CD8-positive, alpha-beta T cell (primary cell): ENCODE measurements at places on chromosomes 11 and 22.

DNA sequence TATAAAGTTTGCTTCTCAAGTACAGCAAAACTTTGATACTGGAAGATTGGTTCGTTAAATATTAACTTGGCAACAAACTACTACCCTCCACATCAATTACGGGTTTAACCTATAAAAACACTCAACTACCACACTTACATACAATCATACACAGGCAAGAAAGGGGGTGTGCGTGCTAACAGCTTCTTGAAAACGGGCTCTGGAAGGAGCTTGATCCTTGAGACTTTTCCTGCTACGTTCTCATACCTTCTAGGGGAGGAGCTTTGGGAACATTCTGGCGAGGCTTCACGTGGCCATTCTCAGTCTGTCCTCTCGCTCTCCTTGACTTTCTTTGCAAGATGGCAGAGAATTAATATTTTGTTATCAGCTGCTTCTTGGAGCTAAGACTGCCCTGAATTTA is 6.8 kb upstream of the ESAM start:
- DNase-seq: no peak

DNA sequence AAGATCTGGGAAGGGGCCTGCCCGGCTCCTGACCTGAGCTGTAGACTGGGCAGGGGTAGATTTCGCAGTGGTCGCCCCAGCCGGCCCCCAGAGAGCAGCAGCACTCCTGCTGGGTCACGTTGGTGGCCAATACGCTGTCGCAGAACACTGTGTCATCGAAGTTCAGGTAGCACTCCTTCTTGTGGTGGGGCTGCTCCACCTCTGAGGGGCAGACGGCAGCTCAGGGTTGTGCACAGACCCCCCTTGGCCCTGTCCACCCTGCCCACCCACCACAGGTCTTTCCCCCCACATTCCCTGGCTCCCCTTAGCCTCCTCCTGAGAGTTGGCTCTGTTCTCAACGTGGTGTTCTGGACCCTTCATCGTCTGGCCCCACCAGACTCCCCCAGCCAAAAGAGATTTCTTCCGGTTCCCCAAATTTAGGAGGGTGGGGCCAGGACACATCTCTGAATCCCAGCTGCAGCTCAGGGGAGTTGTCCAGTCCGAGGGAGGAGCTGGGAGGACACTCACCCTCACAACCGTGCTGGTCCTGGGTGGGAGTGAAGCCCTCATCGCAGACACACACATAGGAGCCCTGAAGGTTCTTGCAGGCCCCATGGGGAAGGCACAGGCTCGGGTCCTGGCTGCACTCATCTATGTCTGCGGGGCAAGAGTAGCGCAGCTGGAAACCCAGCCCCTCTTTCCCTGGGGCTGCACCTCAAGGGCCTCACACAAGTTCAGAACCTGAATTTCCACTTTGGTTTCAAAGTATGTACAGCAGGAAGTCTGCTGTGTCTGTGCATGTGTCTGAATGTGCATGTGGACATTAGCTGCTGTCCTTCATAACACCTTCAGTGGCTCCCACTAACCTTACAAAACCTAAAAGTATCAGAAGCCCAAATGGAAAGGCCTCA is 16.5 kb downstream of the SCYL1 start:
- no peak for DNase-seq

GRCh38 chr11:64267207-64267945 is 16.0 kb downstream of the PLCB3 start:
- DNase-seq: no peak

- DNase-seq: no peak
These were observed 26.5 kb downstream of the PGA5 start for GRCh38 chr11:61267437-61267841.

DNA sequence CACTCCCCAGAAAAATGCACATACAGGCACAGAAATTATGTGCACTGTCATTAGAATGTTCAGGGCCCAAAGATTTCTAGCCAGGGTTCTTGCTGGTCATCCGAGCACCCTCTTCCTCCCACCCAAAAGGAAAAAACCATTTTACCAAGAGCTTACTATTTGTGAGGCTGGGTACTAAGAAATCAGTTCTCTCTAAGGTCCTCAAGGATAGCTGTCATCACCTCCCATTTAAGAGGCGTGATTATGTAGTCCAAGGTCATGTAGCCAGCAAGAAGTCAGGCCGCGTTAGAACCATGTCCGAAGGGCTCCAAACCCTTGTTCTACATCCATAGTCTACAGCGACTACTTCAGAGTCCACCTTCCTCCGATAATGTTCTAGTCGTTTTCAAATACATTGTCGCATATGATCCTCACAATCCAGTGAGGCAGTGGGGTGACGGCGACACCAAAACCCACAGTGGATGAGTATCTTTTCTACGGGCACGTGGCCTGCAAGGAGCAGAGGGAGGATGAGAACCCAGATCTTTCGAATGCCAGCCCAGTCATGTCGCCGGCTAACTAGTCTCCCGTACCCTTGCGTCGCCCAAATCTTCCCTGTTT is 634 bp downstream of the TIMM8B start:
- DNase-seq: no peak

GRCh38 chr11:32309530-32310213 is 125.7 kb downstream of the WT1 start:
- DNase-seq: no peak

- DNase-seq: no peak
These were observed 303.3 kb upstream of the ZC3H12C start for GRCh38 chr11:109789901-109790300.

DNA sequence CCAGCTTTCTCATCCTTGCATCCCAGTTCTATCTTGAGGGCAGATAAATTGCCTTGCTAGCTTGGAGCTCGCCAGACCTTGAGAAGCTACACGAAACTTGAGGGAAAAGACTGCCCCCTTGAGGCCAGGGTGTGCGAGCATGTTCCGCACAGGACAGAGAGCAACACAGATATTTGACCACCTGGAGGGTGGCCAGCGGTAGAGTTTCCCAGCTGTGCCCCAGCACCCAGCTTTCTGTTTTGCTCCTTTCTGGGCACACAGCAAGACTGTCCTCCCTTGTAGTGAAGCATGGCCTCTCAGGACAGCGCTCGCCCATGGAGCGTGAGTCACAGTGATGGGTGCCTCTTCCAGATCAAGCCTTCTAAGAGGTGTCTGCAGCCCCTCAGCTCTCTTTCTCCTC is 23.5 kb downstream of the SPATA19 start:
- no peak for DNase-seq

DNA sequence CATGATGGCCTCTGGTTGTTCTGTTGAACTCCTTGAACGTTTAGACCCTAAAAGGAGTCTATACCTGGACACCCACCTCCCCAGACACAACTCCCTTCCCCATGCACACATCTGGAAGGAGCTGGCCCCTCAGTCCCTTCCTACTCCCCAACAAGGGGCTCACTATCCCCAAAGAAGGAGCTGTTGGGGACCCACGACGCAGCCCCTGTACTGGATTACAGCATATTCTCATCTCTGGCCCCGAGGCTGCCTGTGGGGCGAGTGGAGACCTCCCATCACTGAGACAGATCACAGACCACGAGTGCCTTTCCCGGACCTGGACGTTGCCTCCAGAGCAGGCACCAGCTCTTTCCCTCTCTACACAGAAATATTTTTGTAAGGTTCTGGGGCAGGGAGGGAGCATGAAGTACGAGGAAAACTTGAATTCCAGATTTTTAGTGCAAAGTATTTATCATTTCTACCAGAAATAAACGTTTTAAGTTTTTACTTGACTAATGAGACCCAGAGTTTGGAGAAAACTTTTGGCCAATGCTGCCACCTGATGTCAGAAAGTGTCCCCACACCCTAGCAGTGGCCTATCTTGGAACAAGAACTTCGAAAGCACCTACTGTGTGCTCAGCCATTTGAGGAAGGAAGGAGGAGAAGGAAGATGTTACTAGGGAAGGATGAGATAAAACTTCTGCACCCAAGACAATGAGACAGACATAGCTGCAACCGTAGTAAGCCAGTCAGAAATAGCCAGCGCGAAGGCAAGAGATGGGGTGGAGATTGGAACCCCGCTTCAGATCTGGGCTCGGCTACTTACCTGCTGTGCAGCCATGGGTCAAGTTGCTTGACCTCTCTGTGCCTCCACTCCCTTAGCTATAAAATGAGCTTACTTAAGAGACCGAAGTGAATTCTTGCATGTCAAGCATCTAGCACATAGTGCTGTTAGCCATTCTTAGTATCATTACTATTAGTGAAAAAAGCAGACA is 10.2 kb upstream of the POU2F3 start:
- DNase-seq: no peak

DNA sequence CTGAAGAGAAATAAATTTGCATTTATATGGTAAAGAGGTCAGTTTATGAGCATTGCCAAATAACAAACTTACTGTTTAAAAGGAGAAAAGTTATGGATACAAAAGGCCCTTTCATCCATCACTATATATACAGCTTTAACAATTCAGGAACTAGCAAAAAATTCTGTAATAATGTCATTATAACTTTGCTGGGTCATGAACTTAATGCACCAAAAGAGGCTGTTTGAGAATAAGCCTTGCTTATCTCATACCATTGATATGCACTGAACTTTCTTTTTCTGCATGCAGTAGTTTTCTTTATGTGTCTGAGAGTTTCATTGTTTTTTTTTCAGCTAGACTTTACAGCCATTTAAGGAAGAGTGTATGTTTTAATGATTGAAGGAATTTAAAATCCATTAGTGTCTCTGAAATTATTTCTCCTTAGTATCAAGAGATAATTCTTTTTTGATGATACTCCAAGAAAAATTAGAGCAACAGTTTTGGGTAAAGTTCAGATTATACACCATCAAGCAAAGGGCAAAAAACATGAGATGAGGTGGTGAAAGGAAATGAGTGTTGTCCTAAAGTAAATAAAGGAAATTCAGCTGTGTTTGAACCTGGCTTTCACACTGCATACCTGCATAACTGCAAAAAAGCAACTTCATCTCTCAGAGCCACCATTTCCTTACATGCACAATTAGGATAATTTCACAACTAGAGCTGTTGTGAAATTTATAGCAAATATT is 188.2 kb upstream of the ANO3 start:
- no peak for DNase-seq

DNA sequence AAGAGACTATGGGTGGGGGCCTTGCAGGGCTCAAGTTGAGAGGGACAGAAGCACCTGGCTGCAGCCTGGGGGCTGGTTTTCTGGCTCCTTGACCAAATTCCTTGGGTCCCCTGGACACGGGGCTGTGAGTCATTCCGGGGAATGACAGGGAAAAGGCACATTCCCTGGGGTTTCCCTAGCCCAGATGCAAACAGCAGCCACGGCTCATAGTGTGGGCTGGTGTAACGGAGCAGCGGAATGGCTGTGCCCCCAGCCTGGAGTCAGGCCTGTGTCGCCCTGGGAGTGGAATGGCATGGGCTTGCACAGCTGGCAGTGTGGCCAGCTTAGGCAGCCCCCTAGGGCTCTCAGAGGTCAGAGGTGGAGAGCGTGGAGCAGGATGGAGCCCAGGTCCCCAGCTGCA is 77.6 kb upstream of the KCNQ1OT1 start:
- no peak for DNase-seq

DNA sequence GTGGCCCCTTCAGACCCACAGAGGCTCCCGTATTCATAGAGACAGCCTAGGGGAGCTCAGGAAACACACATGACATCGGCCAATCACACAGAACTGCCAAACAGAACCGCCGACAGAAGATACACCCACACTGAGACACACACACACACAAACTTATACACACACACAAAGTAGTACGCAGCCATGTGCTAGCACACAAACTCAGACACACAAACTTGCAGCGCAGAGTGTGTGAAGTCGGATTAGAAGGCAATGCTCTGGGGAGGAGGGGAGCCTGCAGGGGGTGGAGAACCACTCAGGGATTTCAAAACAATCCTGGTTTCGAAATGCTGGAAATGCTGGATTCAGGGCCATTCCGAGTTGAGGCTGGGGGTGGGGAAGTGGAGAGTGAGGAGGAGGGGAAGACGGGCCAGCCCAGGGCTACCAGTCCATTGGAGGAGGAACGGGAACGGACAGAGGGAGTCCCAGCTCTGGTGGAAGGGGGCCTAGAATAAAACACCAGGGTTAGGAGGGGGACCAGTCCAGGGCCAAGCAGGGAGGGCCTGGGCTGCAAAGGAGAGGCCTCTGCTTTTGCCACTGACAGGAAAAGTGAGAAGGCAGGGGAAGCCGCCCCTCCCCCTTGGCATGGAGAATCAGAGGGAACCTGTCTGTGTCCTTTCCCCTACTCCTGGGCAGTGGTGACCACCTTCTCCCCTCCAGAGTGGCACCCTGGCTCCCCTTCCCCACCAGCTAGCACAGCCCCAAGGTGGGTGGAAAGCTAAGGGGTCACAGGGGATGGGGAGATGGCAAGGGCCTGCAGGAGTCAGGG is 4.4 kb downstream of the BCL9L start:
- no peak for DNase-seq

DNA sequence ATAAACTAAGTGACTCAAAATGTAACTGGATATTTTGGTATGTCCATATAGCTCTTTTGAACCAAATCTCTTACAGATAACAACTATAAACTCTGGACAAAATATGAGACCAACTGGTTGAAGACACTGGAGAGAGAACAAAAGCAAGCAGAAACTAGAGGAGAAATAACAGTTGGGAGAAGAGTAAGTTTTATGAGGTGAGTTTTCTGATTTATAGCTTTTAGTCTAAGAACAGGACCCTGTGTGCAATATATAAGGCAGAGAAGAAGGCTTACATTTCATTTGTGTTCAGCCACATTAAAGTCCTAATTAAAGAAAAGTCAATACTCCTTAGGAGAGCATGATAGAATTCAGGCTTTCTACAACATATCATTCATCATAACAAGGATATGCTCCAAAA is 71.0 kb upstream of the AMOTL1 start:
- no peak for DNase-seq

DNA sequence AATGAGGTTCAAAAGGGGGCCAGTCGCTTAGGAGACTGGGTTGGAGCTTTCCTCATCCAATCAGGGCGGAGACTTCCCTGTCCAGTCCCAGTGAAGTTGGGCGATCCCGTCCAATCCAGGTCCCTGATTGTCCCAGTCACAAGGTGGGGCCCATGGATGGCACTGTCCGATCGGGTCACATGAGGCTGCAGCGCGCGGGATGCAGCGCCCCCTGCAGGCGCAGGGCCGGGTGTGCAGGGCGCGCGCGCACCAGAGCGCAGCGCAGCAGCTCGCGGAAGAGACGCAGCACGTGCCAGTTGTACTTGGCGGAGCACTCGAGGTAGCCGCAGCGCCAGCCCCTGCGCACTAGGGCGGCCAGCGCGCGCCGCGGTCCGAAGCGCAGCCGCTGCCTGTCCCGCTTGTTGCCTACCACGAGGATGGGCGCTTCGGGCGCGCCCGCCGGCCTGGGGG is 2.3 kb downstream of the RASL10A start:
- DNase-seq: no peak

DNA sequence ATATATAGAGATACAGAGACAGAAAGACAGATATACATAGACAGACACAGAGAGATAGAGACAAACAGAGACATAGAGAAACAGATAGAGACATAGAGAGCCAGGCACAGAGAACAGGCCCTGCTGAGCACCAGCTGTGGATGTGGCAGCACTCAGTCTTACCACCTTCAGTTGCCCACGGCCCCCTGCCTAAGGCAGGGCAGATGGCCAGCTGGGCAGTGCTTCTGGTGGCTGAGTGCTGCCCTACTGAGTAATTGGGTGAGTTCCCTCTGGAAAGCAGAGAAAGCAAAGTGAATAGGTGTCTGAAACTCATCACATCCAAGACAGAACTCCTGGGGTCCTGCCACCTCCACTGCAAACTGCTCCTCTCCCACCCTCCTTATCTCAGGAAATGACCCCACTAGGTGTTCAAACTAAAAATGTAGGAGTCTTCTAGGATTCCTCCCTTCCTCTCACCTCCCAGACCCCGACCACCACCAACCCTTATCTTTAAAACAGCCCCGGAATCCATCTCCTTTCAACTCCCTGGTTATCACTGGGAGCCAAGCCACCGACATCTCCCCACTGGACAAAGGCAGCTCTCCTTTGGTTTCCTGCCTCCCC is 27.2 kb downstream of the SYN3 start:
- DNase-seq: no peak

GRCh38 chr11:61361741-61362541 is at the start of the genes CYB561A3 and TMEM138:
Gene CYB561A3 (minus strand): TSS chr11:61361882. CDS start chr11:61356713, 5,169 bp downstream.
Gene TMEM138 (plus strand): TSS chr11:61362374. CDS start chr11:61364391, 2,017 bp downstream.
- DNase-seq: peak; percentile 88
